ENCODE measurements at places on chromosomes 1 and 21.

GRCh38 chr1:204437796-204438570 lies 26.4 kb upstream of the PPP1R15B start:
- no peak for DNase-seq

DNA sequence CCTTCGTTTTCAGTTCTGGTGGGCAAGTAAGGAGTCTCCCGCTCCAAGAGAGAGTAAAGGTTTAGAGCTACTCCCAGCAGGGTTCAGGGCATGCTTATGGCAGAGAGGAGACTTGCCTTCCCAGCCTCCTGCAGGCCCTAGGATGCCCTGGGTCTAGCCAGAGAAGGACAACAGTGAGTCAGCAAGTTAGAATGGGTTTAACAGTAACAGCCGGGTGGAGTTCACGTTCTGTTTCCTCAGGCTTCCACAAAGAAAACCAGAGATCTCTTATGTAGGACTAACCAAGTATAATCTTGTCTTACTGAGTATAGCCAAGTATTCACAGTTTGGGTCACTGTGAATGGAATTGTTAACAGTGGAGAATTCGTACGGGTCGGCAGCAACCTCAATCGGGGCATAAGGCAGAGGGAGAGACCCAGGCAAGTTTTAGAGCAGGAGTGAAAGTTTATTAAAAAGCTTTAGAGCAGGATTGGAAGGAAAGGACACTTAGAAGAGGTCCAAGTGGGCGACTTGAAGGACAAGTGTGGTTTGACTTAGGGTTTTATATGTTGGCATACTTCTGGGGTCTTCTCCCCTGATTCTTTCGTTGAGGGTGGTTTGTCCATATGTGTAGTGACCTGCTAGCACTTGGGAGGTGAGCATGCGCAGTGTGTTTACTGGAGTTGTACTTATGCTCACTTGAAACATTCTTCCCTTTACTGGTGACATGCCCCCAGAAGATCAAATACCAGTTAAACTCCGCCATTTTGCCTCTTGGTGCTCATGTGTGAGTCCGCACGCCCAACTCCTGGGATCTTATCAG lies 4.5 kb downstream of the OVAAL start:
- DNase-seq = no peak

DNA sequence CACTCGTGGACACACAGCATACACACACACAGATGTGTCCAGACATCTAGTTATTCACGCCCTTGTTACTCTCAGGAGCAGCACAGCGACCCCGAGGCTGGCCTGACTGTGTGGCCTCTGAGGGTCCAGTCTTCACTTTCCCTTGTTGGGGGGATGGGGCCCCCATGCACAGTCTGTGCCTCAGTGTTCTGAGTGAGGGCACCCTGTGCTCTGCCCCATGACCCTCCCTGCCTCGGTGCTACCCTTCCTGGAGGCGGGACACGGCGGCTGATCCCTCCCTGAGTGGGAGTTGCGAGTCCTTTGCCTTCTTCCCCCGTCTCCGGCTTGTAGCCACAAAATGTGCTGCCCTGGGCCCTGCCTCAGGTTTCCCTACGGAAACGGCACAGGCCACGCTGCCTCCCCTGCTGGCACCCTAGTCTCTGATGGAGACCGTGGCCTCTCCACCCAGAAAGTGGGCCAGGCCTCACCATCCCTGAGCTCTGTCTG lies 8.6 kb downstream of the CSTB start:
- DNase-seq = no peak

DNA sequence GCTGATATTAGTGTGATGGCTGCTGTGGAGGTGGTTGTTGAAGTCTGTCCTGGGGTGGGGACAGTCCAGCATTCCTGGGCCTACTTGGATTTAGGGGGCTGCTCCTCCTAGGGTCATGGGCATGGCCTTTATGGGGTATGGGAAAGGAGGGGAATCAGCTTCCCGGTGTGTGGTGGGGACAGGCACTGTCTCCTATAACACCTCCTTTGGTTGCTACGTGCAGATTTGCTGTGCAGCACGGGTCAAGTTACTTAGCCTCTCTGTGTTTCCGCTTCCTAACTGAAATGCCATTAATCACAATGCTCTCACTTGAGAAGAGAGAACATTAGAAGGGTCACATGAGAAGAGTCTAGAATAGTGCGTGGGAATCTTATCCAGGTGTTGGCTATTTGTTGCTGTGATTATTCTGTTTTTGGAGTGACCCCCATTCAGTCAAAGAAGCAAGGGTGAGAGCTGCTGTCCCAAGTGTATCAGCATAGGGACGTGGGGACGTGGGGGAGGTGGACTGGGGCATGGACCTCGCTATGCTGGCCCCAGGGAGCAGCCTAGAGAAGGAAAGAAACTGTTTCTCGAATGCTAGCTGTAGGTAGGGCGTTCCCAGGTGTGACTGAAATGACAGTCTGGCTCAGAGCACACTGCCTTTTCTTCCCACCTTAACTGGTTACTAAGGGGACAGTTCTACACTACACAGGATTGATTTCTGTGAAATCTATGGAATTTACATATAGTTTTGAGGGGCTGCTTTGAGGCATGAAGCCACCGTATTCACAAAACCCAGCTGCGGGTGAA lies 19.9 kb downstream of the SOX13 start:
- no peak for DNase-seq
